ENCODE measurements at places on chromosomes 5 and 9.

DNA sequence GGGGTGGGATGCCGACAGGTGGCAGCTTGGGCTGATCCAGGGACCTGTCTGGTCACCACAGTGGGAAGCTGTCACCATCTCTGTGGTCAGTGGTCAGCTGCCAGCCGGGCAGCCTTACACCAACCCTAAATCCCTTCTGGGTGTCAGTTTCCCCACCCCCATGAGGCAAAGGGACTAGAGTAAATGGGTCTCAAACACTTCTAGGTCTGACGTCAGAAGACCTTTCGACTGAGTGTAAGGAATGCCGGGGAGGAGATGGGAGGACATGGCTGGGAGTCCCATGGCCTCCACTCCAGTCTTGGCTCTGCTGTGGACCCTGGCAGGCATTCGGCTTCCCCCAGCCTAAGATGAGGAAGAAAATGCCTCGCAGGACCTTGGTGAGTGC, 40.3 kb upstream of the SLC25A51 start:
- DNase-seq, result no peak

DNA sequence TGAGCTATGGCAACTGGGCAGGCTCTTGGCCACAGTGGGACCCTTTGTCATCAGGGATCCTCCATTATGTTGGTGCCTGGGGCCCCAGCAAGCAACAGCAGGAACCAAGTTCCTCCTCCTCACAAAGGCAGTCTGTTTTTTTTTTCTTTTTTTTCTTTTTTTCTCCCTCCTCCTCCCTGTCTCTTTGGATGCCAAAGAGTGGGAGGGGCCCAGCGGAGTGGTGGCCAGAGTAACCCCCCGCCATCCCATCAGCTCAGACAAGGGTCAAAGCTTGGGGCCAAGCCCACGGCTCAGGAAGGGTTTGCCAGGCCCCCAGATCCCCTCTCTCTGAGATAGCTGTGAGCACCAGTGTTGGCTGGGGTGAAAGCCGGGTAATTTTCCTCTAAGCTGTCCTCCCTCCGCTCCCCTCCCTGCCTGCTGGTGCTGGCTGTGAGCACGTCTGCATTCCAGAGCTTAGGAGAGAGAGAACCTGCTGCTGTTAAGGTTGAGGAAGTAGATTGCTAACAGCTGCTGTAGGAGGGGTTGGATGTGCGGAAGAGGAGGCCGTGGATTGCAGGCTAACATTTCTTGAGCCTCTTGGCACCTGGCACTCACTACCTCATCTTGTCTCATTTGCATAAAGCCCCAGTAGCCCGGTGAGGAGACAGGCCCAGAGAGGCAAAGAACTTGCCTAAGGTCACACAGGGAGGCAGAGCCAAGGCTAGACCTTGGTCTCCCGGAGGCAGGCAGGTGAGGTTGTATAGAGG, 21.2 kb downstream of the GSN start:
- no peak for DNase-seq

DNA sequence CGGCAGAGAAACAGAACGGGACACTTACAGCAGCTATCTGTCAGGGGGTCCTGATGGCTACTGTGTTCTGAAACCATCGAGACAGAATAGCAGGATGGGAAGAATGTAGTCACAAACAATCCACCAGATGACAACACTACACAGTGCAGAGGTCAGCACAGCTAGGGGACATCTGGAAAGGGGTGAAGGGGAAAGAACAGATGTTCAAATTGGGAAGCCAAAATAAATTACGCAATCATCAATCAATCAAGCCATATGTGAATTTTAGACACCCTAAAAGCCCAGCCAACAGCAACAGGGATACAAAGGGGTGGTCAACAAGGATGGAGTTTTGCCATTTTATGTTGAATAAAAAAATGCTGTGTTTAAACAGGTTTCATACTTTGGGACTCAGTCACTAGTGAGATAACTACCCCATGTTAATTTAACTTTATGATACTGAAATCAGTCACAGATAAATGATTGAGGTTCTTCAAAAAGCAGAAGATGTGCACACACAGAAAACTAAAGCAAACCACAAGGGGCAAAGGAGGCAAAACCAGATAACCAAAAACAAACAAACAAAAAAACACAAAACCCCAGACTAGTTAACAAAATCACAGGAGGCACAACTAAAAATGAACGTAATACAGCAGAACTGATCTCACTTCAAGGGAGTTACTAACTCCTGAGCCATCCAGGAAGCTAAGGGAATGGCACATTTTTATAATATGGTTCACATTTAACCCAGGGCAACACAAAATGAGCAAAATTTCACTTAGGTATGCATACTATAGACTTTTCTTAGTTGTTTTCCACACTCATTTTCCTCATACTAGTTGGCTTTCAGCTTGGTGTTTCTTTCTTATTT, 65.9 kb downstream of the HABP4 start:
- no peak for DNase-seq

DNA sequence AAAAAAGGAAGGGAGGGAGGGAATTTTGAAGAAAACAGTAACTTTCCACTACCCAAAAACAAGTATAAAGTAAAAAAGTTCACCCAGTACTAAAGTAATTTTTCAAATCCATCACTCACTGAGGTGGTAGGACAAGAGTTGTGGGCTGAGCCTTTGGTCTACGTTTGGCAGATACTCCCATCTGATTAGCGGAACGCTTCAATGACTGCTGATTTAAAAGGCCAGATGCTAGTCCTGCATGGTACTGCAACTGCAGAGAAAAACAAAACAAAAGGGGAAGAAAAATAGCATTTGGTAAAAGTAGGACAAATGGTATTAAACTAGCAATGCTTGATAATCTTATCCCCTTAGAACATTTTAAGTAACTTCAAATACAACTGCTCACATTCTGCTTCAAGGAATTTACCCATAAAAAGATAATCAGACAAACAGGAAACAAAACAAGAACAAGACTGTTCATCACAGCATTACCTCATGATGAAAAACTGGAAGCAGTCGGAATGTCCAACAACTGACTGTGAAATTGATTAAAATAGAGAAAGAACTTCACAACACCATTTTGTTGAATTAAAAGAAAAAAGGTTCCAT, 65.4 kb downstream of the MED27 start:
- DNase-seq, result no peak

GRCh38 chr9:134637696-134638501, 3.7 kb upstream of the COL5A1 start:
- DNase-seq, result no peak

DNA sequence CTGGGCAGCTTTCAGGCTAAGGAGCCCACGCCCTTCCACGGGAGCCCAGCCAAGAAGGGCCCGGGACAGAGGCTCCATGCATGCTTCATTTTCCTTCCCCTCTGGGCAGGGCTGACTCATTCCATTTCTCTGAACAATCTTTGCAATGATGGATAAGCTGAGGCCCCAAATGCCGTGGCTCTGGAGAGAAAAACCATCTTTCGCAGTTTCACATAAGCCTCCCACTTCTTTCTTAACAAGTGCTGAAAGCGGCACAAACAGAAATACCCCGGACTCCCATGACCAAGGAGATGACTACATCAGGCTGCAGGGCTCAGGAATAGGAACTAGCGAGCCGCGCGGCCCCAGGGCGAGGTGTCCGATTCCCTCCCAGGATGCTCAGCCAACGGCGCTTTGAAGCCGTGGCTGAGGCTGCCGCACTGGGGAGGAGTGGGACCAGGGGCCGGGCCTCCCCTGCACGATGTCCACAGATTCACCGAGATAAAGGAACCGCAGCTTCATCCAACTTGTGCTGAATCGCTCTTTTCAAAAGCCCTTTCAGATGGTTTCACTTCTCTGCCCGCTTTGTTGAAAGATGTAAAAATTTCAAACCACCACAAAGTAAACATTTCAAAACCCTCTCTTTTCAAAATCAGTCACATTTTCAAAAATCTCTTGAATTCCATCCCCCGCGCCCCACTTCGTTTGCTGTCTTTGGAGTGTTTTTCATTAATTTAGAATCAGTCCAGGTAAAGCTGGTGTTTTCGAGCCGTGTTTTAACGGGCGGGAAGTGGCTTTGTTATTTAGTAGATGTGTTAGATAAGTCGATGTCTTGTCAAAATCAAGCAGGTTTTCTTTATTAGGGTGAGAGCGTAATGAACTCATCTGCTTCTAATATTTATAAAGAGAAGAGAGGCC, 96.5 kb upstream of the LMX1B start:
- peak; percentile 60 for DNase-seq

GRCh38 chr5:94366811-94367210, 251.6 kb downstream of the KIAA0825 start:
- DNase-seq, result no peak

GRCh38 chr9:116476935-116477381, 210.1 kb upstream of the TRIM32 start:
- DNase-seq, result no peak

DNA sequence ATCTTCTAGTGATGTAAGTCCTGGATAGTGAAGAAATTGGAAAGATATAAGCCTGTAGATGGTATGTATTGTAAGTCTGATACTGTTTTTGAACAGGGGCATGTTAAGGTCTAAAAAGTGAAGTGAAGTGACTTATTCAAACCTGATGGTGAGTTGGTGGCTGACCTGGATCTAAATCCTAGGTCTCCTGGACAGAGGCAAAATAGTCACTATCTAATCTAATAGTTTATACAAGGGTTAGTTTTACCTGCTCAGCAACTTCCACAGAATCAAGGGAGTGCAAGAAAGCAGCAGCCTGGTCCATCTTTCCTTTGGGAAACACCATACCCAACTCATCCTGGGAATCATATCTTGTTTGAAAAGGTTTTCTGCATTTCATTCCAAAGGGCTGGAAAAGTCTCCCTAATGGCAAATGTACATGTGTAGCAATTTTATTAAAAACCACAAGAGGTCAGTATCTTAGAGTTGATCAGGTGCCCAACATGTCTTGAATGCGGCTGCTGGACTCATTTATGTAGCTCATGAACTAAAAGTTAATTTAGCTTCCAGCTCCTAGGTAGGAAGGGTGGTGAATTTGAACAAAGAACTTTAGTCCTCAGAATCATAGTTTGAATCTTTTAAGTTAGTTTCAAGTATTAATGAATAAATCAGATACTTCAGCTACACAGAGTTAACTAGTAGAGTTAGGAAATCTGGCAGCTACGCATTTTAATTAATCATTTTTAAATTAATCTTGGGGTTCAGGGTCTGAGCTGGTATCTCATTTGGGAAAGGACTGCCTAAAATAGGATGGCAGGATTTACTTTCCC, 26.0 kb downstream of the SKP2 start:
- DNase-seq, result no peak

Measured in activated naive CD4-positive, alpha-beta T cell treated with Interleukin-2 at 50 U/mL for 16 hours (primary cell).